ENCODE measurements at places on chromosomes 5 and 9.

GRCh38 chr5:82054004-82054710 is 82.3 kb downstream of the ATG10 start:
- no peak for DNase-seq

- DNase-seq: no peak
Observed at GRCh38 chr9:136759001-136759400, 958 bp upstream of the LCN8 start.

GRCh38 chr5:177434437-177434836 is 8.0 kb downstream of the GRK6 start:
- DNase-seq: no peak

- DNase-seq: no peak
Observed at GRCh38 chr9:132609829-132610228, 27.4 kb downstream of the BARHL1 start.

DNA sequence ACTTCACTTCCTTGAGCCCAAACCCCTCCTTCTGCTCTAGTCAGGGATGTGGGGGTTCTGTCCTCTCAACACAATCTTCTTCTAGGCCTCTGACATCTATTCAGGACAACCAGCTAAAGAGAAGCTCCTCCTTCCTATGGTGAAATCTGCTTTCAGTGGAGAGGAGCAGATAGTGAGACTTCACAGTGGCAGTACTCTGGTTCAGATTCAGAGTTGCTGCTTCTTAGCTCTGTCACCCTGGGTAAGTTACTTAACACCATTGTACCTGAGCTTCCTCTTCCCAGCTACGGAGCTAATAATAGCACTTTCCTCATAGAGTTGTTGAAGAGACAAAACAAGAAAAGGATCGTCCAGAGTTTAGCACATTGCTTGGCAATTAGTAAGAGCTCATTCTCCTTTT is 77.3 kb upstream of the LARP1 start:
- no peak for DNase-seq

DNA sequence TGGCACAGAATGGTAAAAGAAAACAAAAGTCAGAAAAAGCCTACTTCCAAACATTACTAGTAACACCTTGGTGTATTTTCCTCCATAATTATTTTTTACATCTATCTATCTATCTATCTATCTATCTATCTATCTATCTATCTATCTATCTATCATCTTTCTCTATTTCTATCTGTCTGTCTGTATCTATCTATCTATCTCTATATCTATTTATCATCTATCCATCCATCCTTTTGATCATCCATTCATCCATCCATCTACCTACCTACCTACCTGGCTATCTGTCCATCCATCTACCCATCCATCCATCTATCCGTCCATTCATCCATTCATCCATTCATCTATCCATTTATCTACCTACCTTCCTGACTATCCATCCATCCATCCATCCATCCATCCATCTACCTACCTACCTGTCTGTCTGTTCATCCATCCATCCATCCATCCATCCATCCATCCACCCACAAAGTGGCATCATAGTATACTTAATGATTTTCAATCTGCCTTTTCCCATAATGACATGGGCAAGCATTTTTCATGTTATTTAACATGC is 121.9 kb upstream of the NEK6 start:
- no peak for DNase-seq

- DNase-seq: no peak
Observed at GRCh38 chr5:53048248-53048647, 59.1 kb downstream of the ITGA2 start.

DNA sequence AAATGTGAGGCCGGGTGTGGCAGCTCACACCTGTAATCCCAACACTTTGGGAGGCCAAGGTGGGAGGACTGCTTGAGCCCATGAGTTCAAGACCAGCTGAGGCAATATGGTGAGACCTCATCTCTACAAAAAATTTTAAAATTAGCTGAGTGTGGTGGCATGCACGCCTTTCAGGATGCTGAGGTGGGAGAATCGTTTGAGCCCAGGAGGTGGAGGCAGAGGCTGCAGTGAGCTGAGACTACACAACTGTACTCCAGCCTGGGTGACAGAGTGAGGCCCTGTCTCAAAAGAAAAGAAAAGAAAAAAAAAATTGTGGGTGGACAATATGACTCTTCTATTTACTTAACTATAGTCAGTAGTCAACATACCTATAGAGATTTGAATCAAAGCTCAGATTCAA is 4.8 kb downstream of the CHD1 start:
- DNase-seq: no peak

GRCh38 chr5:139004374-139005307 is 129.5 kb upstream of the LRRTM2 start:
- no peak for DNase-seq

DNA sequence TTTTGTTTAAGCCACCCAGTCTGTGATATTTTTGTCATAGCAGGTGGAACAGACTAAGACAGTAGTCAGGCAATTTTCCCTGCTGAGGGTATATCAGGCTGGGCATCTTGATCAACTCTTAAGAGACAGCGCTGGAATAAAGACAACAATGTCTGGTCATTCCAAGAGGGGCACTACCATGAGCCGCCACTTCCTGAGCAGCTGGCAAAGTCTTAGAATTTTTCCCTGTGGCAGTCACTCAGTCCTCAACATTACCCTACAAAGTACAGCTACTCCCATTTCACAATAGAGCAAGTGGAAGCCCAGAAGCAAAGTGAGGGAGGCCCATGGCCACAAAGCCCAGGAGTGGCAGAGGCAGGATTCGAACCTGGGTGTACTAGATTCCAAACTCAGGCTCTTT is 74.8 kb downstream of the SH3PXD2B start:
- no peak for DNase-seq

- peak; percentile 22 for DNase-seq
Observed at GRCh38 chr5:58490402-58491050, 709 bp upstream of the GAPT start.

DNA sequence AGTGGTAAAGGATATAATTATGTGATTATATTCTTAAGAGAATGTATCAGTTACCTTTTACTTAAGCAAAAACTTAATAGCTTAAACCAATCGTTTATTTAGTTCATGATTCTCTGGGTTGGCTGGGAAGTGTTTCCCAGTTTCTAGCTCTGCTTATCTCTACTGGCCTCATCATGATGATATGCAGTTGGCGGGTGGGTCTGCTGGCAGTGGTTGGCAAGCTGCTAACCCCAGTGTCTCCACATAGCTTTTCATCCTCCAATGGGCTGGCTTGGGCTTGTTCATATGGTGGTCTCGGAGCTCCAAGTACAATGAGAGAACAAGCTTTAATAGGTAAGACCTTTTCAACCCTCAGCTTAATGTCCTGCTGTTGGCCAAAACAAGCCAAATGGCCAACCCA is 43.8 kb downstream of the ABLIM3 start:
- no peak for DNase-seq

GRCh38 chr5:180636403-180637075 is 12.9 kb downstream of the FLT4 start:
- no peak for DNase-seq

DNA sequence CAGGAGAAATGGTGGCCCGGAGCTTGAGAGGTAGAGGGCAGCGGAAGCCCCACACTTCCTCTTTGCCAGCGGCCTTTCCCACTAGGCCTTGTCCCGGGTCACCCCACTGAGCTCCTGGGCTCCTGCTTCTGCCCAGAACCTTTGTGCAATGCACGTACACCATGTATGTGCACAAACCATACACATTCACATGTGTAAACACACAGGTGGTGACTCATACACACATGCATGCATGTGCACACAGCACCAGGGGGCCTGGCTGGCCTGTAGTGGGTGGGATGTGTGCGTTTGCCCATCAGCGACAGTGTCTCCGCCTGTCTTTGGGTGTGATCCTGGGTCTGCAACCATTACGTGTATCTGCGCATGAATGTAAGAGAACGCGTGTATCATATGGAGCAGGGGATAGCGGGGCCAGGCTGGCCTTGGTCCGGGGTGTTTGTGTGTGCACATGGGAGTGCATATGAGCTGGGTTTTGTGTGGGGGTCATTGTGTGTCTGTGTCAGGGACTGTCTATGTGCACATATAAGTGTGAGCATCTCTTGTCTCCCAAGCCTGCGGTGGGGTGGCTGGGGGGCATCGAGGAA is 43.7 kb downstream of the PSD2 start:
- DNase-seq: no peak

- no peak for DNase-seq
Observed at GRCh38 chr5:27129926-27130325, 91.5 kb upstream of the CDH9 start.

GRCh38 chr5:157925786-157926671 is 67.1 kb upstream of the CLINT1 start:
- DNase-seq: no peak

DNA sequence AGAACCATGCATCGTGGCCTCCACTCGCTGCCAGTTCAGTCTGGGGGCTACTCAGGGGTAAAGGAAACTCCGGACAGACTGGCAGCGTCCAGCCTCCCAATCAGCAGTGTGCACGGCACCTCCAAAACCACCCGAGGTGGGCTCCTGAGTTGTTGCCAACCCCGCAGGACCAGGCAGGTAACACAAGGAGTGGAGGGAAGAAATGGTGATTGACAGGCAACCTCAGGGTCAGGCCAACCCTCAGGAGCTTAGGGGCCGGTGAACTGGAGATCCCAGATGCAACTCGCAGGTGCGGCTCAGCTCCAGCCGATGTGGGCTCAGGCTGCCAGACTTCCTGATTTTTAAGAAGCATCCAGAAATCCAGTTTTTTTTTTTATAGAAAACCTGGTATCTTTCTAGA is 37.3 kb upstream of the AKNA start:
- no peak for DNase-seq

GRCh38 chr5:88940713-88941112 is 57.7 kb upstream of the MEF2C start:
- DNase-seq: no peak

DNA sequence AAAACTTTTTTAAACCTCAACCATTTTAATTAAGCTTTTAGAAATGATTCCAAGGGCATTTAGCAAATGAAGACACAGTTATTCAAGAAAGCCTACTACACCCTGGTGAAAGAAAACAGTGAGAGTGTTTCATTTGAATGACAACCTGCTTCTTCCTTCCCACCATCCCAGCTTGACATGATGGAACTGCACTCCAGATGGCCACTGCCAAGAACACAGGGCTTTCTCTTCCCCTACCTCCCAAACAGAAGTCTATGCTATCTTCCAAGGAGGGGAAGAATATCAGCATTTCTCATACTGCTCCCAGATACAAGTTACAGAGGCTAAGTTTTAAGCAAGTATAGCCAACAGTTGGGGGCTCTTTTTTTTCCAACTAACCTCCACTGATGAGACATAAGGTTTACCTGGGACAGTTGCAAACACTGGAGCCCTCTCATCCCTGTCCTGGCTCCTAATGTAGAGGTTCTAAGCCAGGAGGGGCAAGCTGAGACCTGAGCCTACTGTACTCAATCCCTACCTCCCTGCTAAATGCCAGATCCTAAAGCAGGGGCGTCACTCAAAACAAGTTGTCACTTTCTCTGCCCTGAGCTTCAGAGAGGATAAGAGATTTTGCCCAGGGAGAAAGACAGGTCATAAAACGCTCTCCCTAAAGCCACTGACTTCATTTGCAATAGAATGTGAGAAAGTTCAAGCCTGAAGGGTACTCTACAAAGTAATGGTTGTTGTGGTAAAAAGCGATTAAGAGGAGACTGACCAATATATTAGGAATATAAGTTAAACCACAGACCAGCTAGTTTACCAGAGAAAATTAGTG is 88.5 kb upstream of the SLC27A6 start:
- DNase-seq: no peak

GRCh38 chr9:70315389-70315788 is 56.6 kb downstream of the SMC5 start:
- DNase-seq: no peak

- DNase-seq: no peak
Observed at GRCh38 chr9:73773896-73774295, 622.2 kb downstream of the ANXA1 start.

GRCh38 chr5:55021821-55022220 is 2.2 kb upstream of the GZMK start:
- no peak for DNase-seq

DNA sequence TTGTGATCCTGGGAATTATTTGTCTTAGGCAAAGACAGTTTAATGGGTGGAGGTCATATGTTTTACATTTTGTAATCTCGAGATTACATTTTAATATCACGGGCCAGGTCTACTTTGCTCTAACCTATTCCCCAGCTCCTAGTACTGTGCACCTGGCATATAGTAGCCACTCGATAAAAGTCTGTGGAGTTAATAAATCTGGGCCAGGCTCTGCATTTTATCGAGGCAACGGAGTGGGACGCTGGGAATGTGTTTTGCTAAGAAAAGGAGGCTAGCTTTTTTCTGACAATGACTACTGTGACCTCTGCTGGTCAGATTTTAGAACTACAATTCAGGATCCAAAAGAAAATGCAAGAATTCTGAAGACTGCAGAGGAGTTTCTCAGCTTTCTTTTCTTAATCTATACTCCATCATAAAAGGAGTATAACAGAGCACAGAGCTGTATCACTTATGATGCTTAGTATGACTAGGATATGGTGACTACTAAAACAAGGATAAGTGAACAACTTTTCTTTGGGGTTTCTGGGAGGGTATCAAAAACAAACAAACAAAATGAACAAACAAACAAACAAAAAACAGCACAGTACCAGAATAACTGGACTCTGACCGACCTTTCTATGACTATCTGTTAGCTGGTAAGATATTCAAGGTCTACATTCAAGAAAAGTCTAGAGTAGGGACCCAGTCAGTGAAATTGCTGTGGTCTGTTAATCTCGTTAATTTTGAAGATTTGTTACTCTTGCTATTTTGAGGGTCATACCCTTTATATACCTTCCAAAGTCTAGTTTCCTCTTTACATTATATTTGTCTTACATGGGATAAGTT is 46.1 kb upstream of the CER1 start:
- DNase-seq: peak; percentile 51

DNA sequence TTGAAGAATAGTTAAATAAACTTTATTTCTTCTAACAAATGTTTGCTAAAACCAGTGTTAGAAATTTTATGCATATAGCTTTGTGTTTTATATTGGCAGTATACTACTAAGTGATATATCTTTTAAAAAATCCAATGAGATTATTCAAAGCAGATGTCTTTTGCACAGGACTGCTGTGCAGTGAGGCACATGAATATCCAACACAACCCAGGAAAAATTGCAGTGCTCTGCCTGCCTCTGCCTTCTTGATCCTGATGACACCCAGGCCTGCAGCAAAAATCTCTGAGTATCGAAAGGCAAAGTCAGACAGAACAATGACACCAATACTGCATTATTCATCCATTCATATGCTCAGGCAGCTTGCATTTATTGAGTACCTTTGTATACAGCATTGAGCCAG is 1076.5 kb upstream of the ARRDC3 start:
- no peak for DNase-seq

GRCh38 chr5:169765176-169765996 is 128.3 kb downstream of the DOCK2 start:
- no peak for DNase-seq
